ENCODE measurements at places on chromosomes 5 and 9.

- no peak for DNase-seq
Measured at GRCh38 chr5:92332039-92332438, 948.9 kb upstream of the ARRDC3 start.

DNA sequence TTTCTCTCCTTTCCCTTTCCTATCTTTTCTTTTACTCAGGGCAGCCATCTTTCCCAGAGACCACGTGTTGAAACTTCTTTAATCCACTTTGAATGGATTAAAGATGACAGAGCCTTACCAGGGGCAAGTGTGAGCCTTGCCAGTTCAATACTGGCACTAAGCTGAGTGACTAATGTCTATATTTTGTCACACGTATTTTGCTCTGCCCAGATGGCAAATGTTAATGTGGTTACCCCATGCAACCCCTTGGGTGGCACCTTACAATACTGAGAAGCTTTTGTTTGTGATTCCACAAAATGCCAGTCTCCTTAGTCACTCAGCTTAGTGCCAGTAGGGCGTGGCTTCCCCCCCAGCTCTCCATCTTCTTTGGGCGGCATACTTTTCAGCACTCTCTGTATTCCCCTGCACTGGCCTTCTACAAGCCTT, 24.8 kb downstream of the ANXA1 start:
- peak; percentile 77 for DNase-seq

GRCh38 chr5:53928641-53929040, 368.2 kb downstream of the NDUFS4 start:
- DNase-seq = no peak

- DNase-seq = no peak
Measured at GRCh38 chr5:122702524-122702875, 72.4 kb upstream of the SNX2 start.

GRCh38 chr5:65926893-65927292, 518 bp downstream of the ERBIN start:
- DNase-seq = no peak

GRCh38 chr9:106503759-106504158, 359.2 kb upstream of the ZNF462 start:
- DNase-seq = no peak

DNA sequence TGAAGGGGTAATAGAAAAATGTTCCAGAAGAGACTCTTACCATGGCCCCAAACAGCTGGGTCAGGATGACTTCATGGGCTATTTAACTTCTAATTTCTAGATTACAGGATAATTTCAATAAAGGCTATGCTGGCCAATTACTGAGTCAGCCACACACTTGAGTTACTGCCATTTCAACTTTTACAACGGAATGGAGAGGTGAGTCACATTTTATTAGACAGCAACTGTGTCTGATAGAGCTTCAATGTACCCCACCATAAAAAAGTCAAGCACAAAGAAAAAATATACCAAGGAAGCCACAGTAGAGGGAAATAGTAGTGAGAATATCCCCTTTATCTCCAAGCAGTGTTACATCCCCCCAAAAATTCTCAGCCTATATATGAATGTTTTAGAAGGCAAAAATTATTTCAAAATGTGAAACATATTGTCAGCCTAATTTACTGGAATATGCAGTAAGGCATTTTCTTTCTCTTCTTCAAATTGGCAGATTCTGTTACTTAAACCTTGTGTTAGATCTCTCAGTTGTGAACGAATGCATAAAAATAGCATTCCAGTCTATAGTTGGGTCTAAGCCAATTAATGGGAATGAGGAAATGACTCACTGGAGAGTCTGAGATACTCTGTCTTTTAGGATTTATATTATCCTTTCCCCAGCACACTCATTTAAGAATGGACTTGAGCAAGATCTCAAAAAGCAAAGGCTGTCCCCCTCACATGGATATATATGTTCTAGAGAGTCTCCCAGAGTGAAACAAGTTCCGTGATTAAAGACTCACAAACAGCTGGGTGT, 47.1 kb upstream of the RAI14 start:
- peak; percentile 97 for DNase-seq

DNA sequence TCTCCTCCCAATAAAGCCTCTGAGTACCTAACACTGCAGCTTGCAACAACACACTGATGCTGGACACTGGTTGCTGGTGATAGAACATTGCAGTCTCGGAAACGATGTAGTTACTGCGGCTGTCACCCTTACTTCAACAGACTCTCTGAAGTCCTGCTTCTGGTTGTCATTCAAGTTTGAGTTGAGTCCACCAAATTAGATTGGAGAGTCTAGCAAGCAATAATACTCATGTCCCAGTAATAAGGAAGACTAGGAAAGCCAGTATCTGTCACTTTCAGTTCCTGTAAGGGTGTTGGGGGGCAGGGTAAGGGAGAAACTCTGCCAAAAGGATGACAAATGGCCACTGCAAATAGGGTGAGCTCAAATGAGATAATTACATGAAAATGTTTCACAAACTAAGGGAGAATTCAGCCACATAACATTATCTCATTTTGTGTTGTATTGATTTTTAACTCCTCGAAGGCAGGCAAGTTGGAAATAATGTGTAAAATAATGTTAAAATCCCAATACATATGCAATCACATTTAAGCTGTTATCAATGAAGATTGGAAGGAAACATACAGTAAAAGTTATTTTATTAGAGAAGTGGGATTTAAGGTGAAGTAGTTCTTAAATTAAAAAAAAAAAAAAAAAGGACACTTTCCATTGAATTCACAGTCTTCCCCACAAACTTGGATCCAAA, 849 bp upstream of the IFT74 start:
- DNase-seq = no peak

- no peak for DNase-seq
Measured at GRCh38 chr5:156621719-156622118, 228.4 kb upstream of the PPP1R2B start.

DNA sequence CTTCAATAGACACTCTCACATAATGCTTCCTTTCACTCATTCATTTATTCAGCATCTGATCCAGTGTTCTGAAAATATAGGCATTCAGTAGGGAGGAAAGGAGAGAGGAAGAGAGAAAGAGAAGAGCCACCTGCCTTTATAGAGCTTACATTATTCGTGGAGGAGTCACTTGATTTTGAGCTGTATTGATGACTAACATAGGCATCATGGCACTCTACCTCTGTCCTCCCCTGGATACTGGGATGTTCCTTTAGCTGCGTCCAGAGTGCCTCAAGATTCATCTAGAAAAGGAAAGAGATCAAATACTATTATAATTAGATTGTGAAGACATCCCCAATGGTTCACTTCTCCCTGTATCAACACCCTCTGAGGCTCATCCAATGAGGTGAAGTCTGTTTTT, 345.1 kb downstream of the SPATA31D1 start:
- DNase-seq = no peak

GRCh38 chr9:82410866-82411265, 422.3 kb downstream of the SPATA31D1 start:
- no peak for DNase-seq

DNA sequence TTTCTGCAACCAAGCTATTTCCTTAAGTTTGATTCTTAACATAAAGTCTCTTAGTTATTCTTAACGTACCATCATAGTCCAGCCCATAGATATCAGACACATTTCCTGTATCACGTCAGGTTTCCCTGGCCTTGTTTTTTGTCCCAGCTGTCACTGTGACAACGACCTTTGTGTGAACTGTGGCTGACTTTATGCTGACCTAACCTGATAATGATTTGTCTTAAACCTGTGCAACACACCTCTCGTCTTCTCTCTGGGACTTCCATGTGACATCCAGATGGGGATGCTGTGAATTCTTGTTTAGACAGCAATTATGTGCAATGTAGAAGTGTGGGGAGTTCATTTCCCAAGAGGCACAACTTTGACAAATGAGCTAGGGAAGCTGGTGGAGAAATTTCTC, 662.8 kb downstream of the PTPRD start:
- DNase-seq = no peak

DNA sequence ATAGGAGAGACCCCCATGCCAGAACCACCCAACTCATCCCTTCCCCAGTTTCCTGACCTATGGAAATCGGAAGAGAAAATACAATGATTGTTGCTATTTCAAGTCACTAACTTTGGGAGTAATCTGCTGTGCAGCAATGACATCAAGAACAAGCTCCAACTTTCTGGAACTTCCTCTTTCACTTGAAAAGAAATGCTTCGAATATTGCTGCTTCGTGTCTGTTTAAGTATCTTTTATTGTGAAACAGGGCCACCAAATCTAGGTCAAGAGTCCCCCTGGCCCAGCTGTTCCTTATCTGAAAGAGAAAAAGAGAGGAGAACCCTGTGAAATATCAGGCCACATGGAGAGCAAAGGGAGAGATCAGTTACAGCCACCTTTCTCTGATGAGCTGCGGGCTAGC, 59.4 kb upstream of the DNAH5 start:
- DNase-seq = no peak

DNA sequence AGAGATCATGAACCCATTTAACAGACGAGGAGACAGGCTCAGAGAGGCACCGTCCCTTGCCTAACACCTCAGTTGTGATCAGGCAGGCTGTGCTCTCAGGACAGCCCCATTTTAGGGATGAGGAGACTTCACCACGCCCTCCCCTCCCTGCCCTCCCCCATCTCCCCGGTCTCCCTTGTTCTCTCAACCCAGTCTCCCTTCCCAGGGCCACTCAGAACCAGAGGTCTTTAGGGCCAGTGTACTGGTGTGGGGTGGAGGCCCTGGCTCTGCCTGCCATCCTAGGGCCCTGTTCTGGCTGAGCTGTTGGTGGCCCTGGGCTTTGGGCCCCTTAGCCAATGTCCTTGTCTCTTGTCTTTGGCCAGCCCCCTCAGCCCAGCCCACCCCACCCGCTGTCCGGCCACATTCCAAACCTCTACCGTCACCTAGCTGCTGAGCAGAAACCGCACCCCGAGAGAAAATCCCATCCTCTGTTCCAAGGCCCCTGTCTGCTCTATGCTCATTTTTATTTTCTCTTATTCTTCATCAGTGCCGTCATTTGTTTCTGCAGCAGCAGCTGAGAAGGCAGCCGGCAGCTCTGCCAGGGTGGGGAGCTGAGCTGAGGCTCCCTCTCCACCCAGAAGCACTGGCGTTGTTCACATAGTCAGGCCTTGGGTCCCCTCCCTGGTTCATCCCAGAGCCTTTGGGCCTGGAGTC, 33.9 kb downstream of the OLFML2A start:
- DNase-seq = peak; percentile 94

- DNase-seq = peak; percentile 22
Measured at GRCh38 chr9:120892748-120893610, 16.0 kb upstream of the PHF19 start.

DNA sequence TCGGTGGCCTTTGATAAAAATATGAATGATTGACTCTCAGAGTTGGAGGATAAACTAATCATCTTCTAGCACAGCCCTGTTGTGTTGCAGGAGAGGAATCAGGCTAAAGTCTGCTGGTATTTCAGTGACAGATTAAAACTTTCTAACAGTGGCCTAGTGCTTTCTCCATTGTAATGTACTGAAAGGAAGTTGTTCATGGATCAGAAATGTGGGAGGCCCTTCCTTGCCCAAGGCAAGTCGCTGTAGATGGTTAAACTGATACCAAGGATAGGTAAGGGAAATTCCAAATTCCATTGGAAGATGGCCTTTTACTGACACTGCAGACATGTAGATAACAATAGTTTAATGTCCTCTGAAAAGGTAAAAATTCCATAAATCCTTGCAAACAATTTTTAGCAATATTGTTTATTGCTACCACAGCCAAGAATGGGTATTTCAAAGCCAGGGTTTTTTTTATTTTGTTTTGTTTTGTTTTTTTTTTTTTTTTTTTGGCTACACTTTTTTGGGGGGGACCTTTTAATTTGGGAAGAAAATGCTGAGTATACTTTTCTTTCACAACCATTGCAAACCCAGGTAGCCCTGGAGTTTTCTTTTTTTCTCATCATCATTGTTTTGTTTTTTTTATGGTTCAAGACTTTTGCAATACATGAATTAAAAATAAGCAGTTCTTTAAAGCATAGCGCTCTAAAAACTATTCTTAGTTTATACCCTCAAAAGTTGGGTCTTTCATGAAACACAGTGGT, 35.5 kb downstream of the WDR36 start:
- DNase-seq = no peak

DNA sequence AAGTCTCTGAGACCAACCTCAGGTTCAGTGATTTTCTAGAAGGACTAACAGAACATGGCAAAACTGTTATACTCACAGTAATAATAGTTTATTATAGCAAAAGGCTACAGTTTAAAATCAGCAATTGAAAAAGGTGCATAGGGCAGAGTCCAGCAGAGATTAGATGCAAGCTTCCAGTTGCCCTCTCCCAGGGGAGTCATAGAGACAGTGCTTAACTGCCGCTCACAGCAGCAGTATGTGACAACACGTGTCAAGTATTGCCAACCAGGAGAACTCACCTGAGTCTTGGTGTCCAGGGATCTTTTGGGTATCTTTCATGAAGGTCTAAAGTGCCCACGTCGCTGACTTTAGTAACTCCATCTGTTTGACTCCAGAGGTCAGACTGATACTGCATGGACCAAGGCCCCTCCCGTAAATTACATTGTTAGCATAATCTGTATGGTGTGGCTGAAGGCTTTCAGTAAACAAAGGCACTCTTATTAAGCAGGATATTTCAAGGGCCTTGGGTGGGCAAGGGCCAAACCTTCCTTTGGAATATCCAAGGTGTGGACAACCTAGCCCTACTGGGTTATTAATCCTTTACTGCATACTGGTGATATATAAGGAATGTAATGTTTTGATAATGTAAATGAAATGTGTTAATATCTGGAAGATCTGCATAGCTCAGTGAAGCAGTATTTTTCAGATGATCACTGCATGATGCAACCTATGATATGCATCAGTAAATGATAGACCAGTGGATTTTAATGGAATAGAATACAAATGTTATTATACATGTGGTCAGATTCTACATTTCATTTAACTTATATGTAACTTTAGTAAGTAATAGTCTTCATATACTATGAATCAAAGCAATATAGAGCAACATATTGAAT, 44.0 kb downstream of the RASA1 start:
- DNase-seq = peak; percentile 56

GRCh38 chr5:98795243-98795642, 21.8 kb downstream of the RGMB start:
- DNase-seq = no peak

DNA sequence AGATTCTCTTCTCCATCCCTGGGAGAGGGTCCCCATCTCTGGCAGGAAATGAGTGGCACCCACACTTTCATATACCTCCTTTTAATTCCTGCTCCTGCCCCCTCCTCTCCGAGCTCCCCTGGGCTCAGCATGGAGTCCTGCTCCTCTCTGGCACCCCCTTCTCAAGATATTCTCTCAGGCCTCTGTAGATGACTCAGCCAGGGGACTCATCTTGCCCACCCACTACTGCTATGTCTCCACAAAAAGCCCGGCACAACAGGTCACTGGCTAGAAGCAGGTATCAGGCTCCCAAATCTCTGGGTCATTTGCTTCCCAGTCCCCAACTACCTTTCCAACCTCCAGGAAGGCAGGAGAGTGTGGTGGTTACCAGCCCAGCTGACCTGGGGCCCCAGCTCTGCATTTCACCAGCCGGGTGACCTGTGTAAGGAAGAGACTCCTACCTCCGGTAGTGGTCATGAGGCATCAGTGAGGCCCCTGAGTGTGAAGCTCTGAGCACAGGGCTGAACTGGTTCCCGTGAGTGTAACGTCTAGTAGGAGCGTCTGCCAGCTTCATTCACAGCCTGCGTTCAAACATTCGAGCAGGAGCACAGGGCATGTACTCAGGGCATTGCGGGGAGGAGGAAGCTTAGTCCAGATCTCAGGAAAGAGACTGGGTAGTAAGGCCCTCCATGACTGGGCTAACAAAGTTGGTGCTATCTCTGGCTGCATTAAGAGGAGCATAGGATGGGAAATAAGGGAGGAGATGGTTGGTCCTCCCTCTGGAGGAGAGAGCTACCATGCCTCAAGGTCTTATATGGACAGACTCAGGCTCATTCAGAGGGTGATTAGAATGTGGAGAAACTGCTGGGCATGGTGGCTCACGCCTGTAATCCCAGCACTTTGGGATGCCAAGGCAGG, 63.7 kb downstream of the LMX1B start:
- no peak for DNase-seq

Measured in fibroblast of skin of scalp (primary cell).